Posterior vena cava (tissue), 2 donors: ENCODE measurements at places on chromosomes 7 and 10. TPM values are rescaled to one million over a fixed set of nuclear protein-coding genes. Genes with fewer than 3 reads are reported as not detected.

DNA sequence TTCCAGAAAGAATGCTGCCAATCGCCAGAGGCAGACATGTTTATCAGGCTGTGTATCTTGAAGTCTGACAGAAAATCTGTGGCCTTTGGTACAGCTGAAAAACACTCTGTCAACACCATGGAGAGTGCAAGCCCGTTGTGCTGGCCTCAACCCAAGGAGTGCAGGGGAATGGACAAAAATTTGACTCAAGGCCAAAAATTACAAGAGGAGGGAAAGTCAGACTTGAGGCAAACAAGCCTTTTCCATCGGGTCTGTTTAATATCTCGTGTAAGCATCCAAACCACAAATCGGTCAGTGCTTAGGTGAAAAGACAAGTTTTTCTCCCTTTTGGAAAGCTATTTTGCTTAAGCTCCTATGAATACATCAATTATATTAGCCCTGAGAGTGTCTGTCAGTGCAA is 305.3 kb upstream of the NFE2L3 start:
- peak; percentile 90 for DNase-seq

The NUDT1 gene
- total RNA-seq, result 12.4 TPM

DNA sequence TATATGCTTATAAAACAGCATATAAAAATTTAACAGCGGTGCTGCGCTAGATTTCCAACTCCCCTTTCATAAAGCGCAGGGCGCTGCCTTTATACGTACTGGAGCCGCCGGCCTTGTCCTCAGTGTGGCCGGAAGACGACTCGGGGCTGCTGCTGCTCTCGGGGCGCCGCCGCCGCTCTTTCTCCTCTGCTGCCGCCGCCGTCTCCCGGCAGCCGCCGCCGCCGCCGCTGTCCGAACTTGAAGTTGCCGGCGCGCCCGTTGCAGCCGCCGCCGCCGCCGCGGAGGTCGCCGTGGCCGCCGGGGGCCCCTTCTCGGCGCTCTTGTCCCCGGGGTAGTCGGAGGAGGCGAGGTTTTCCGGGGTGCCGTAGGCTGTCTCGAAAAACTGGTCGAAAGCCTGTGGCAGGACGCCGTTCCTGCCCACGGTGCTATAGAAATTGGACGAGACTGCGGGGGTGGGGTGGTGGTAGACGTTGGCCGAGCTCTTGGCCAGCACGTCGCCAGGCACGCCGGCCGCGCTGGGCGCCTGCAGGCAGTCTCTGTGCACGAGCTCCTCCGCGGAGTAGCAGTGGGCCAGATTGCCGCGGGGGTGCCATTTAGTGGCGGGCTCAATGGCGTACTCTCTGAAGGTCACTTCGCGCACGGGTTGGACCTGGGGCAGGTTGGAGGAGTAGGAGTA is 557 bp downstream of the HOXA11 start:
- DNase-seq, result peak; percentile 83

DNA sequence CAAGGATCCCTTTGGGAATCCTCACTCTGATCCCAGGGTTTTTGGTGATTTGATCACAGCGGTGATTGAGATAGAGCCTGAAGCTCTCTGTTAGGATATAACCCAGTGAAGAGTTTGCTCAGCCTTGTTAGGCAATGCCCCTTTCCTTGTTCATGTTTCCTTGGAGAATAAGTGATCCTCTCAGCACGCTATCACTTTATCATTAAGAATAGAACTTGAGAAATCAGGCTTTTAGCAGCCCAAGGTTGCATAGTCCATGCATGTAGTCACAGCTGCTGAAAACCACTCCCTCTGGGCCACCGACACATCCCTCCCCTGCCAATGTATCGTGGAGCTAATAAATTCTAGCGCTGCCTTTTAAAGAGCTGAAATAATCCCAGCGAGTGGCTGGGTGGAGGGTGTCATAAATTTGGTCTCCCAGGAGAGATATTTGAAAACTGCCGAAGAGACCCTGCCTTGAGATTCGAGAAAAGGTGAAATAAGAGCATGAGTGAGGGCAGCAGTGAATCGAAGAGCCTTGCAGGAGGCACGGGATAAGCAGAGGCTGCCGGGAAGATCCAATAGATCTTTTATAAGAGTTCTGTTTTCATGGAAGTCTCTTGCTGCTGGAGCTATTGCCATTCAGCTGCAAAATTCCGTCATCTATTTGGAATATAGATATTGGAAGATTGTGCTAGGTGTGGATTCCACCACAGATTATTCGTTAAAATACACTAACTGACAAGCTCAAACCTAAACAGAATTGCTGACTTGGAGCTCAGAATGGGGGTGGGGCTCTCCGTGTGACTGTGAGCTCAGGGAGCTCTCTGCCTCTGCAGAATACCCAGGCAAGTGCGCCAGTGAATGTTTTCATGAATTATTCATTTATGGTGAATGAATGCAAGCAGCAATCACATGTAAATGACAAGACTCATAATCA is 249.8 kb downstream of the TRIL start:
- DNase-seq, result no peak

DNA sequence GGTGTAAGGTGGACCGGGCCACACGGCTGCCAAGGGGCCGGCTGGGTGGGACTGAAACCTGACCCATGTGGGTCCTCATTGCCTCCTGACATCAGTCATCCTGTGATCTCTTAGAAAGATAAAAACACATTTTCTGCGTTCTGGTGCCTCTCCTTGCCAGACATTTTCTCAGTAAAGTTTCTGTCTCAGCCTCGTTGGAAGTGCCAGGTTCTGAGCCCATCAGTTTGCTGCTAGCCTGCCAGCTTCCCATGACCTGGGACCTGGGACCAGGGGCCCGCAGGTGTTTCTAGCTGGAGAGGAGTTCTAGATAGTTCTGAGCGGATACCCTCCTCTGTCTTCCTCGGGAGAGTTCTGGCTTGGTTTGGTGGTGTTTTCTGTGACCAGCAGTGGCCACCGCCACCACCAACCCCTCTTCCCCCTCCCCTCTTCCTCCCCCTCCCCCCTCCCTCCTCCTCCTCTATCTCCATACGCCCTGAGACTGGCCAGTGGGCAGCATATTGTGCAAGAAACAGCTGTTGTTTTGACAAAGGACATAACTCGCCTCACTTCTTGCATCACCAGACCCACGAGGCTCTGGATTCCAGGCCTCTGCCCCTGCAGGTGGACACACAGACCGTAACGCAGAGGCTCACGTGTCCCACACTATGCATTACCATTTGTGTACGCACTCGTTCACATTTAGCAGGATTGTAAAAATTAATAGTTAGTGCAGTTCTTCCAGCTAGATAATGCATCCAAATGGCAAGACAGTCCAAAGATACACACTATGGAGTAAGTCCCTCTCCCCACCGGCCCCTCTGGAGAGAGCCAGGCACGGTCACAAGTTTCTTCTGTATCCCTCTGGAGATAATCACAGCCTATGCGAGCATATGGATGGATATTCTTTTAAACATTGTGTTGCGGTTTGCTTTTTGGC is 94.6 kb downstream of the CUX1 start:
- DNase-seq, result no peak

DNA sequence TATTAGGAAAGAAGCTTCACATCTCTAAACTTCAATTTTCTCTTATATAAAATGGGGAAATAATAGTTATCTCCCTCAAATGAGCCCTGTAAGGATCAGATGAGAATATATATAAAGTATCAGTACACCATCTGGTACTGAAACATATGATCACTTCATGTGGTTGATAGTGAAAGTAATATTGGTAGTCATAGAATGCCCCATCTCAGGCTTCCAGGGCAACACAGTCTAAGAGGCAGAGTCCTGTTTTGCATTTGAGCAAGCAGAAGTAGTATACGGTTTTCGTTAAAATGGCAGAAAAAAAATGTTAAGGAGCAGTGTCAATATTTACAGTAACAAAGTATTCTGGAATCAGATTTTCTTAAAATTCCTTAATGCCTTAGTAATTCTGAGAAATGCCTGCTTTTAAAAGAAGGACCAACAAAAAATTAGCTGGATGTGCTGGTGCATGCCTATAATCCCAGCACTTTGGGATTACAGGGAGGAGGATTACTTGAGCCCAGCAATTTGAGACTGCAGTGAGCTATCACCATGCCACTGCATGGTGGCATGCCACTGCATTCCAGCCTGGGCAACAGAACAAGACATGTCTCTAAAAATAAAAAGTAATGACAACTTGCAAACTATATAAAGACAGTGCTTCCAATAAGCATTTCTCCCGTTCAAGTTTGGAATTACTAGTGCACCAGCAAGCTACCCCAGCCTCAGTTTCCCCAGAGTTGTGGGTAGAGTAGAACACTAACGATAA is 19.8 kb downstream of the KBTBD2 start:
- DNase-seq, result no peak

GRCh38 chr10:122990278-122990677 is 10.1 kb downstream of the PSTK start:
- DNase-seq, result no peak

- no peak for DNase-seq
Observed at GRCh38 chr7:151951672-151952338, 4.4 kb upstream of the GALNTL5 start.

DNA sequence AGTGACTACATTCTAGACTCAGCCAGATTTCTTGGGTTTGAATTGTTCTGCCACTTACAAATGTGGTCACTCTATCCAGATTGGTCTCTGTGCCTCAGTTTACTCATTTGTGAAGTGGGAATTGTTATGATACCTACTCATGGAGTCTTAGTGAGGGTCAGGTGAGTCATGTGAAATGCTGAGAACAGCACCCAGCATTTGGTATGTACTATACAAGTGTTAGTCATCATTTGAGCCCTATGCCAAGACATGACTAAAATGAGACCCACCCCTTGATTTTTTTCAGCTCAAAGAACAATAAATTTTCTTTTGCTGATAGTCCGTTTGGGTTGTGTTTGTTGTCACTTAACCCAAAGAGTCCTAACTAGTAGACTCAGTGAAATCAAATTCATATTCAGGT is 92.8 kb downstream of the CHN2 start:
- DNase-seq, result no peak

The TMEM273 gene
- 17.0 TPM for total RNA-seq

GRCh38 chr7:154679379-154680053 is 323.4 kb downstream of the PAXIP1 start:
- DNase-seq, result no peak
